Pancreas (tissue), 10 donors: ENCODE measurements at places on chromosomes 11 and 22. TPM values are rescaled to one million over a fixed set of nuclear protein-coding genes. Genes with fewer than 3 reads are reported as not detected.

- H3K4me1 ChIP-seq, result no peaks in the 10 kb centered on the region
- no peaks in the 10 kb centered on the region for H3K27me3 ChIP-seq
- H3K36me3 ChIP-seq, result no peaks in the 10 kb centered on the region
Observed at GRCh38 chr11:126592496-126593410, 237.3 kb downstream of the ST3GAL4 start.

GRCh38 chr22:19545935-19546207 lies 21.7 kb upstream of the CLDN5 start:
- no peak overlapping the region for H3K4me3 ChIP-seq
- no peaks in the 10 kb centered on the region for H3K27me3 ChIP-seq
- H3K4me1 ChIP-seq, result no peaks in the 10 kb centered on the region
- no peak for DNase-seq
- H3K27ac ChIP-seq, result no peak overlapping the region
- H3K36me3 ChIP-seq, result no peaks in the 10 kb centered on the region

GRCh38 chr11:68074584-68075352 lies 35.9 kb downstream of the TCIRG1 start:
- no peak overlapping the region for H3K4me3 ChIP-seq
- no peaks in the 10 kb centered on the region for H3K27me3 ChIP-seq
- H3K4me1 ChIP-seq, result peaks cover 4% of the 10 kb centered on the region
- DNase-seq, result no peak
- H3K27ac ChIP-seq, result no peak overlapping the region
- peaks cover 4% of the 10 kb centered on the region for H3K36me3 ChIP-seq

DNA sequence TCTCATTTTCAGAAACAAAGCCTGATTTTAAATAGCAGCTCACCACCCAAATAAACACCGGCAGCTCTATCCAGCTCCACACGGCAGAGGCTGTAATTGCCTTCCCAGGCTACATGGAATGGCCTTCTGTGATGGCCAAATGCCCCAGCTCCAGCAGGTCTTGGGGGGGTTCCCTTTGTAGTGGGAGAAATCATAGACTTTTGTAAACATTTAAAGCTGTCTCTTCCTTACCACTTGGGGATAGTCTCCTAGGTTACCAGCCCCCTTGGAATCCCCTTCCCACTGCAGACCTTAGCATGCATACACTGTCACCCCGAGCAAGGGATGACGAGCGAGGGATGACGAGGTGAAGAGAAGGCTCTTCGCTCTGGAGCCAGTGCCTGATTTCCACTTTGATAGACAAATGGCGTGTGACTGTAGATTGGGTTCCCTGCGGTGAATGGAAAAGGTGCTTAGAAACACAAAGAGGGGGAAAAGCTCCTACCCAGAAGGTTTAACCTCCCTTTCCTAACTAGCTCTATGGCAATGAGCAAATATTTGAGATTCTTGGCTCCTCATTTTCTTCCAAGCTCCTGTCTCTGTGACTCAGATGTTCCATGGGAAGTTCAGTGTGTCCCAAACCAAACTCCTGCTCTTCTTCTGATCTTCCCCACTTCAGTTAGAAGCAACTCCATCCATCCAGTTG lies 108.0 kb upstream of the CADM1 start:
- H3K36me3 ChIP-seq, result no peaks in the 10 kb centered on the region
- H3K27me3 ChIP-seq, result no peaks in the 10 kb centered on the region

Gene MMP7
- total RNA-seq, result 13.5 TPM

DNA sequence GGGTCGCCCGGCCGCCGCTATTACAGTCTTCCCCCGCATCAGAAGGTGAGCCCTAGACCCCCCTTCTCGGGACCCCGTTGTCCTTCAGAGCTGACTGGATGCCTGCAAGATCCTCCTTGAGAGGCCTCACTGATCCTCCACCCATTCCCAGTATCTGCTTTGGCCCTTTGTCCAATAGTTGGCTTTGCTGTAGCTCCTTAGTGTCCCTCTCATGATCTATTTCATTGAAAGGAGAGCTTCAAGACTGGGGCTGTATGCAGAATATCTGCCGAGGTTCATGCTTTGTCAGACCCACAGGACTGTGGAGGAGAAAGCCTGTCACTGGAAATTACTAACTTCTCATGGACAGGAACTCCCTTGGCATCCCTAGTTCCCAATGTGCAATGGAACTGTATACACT lies 499 bp downstream of the DLAT start:
- peak overlapping the region; percentile 88 for H3K4me3 ChIP-seq
- no peaks in the 10 kb centered on the region for H3K4me1 ChIP-seq
- no peaks in the 10 kb centered on the region for H3K27me3 ChIP-seq
- no peak for DNase-seq
- peaks cover 3% of the 10 kb centered on the region for H3K36me3 ChIP-seq
- peak overlapping the region; percentile 75 for H3K27ac ChIP-seq

Gene PPP1R14B
- 111 TPM for total RNA-seq

- no peaks in the 10 kb centered on the region for H3K36me3 ChIP-seq
- peaks cover 6% of the 10 kb centered on the region for H3K4me1 ChIP-seq
- H3K4me3 ChIP-seq, result no peak overlapping the region
Observed at GRCh38 chr11:75560644-75561043, 1.4 kb upstream of the SERPINH1 start.

Gene RAB38
- 1.4 TPM for total RNA-seq

- no peaks in the 10 kb centered on the region for H3K27me3 ChIP-seq
- H3K27ac ChIP-seq, result peak overlapping the region; percentile 48
- DNase-seq, result peak; percentile 45
- peaks cover 3% of the 10 kb centered on the region for H3K36me3 ChIP-seq
- H3K4me1 ChIP-seq, result peaks cover 19% of the 10 kb centered on the region
Observed at GRCh38 chr22:38865201-38866023, 6.6 kb downstream of the CBX6 start.

Gene OR52I1
- total RNA-seq, result not detected

- no peaks in the 10 kb centered on the region for H3K27me3 ChIP-seq
- peak overlapping the region; percentile 17 for H3K27ac ChIP-seq
- no peaks in the 10 kb centered on the region for H3K36me3 ChIP-seq
- no peak for DNase-seq
Observed at GRCh38 chr22:31223786-31224191, 11.7 kb downstream of the LIMK2 start.
